ENCODE measurements at places on chromosomes 5 and 9.
A peak's percentile ranks its signal among the peaks of the same experiment; 100 is the strongest.

DNA sequence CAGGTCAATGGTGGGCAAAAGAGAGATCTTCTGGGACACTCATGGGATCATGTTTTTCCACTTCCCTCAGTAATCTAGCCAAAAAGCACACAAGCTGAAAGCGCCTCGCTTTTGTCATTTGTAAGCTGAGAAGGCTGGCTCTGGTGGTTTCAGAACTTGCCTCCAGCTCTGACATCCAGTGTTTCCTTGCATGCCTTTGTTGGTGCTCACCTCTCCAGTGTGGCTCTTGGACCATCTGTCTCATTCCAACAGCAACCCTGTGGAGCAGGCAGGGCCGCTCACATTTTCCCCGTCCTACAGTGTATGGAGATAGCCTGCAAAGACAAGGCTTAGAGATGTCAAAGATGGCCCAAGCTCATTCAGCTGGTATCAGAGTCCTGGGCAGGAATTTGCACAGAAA, 160.8 kb upstream of the KLF4 start:
- peak; percentile 78 for DNase-seq

DNA sequence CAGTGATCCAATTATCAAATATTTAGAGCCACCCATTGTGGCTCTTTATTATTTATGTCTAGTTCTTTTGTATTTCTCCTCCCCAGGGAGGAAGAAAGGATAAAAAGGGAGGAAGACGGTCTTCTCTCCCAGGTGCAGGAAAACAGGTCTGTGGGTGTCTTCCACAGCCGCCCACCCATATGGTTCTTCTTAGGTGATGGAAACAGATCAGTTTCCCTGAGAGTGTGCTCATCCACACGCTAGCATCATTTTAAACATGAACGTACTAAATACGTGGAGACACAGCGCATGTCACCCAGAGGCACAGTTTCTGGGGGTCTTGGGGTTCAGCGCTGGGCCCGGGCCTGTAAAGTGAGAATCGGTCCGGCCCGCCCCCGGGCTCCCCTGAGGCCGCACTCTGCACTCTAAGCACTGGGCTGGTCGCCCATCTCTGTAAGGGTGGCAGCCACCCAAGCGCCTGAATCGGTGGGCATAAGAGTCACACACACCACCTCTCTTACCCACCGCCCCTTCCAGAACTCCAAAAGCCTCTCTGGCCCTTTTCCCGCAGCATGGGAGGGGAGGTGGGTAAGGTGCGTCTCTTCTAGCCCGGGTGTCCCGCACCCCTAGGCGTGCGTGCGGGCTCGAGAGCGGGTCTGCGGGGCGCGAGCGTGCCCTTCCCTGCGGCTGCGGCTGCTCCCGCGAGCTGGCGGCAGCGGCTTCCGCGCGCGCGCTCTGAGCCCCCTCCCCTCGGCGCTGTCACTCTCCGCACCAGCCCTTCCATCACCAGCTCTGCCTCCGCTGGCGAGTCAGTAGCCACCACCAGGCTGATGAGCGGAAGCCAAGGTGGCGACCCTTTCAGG, 1.3 kb downstream of the PTCH1 start:
- peak; percentile 30 for DNase-seq

- DNase-seq: peak; percentile 99
Observed at GRCh38 chr9:135926402-135927194, 19.3 kb upstream of the CAMSAP1 start.

DNA sequence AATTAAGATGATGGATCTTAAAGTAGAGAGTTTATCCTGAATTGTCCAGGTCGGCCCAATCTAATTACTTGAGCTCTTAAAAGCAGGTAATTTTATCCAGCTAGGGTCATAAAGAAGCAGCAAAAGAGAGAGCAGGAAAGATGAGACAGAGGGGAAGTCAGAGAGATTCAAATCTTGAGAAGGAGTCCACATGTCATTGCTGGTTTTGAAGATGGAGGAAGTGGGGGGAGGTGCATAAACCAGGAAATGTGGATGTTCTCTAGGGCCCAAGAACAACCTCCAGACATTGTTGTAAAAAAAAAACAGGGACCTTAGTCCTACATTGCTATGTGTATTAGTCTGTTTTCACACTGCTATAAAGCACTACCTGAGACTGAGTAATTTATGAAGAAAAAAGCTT, 66.4 kb downstream of the SLCO4C1 start:
- no peak for DNase-seq

GRCh38 chr5:11247224-11247623, 486.2 kb upstream of the DAP start:
- no peak for DNase-seq

GRCh38 chr9:137320555-137321384, 18.7 kb upstream of the NRARP start:
- DNase-seq: no peak

DNA sequence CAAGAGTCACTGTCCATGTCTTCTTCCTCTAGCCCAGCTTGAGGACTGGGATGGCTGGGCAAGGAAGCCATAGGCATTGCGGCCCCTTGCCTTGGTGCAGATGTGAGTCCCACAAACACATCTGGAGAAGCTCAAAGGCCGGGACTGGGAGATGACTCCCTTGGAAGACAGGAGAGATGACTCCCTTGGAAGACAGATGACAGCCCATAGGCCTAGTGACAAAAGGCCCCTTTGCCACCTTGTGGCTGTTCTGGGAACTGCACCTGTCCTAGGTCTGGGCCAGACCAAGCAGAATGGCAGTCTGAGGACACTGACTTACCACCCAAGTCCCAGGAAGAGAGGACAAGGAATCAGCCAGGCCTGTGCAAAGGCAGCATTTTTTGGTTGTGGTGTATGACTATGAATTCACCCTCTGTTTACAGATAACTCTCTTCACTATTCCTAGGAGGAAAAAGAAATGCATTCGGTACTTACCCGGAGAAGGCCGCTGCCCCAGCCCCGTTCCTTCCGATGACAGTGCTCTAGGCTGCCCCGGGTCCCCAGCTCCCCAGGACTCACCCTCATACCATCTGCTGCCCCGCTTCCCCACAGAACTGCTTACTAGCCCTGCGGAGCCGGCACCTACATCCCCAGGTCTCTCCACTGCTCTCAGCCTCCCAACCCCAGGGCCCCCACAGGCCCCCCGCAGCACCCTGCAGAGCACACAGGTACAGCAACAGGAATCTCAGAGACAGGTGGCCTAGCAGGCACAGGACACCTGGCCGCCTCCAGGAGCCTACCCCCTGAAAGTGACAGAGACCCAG, 30.8 kb downstream of the SKP1 start:
- peak; percentile 71 for DNase-seq

- no peak for DNase-seq
Observed at GRCh38 chr9:33868440-33868973, 51.5 kb downstream of the UBE2R2 start.

GRCh38 chr9:109264877-109265587, 55.8 kb downstream of the EPB41L4B start:
- DNase-seq: no peak

DNA sequence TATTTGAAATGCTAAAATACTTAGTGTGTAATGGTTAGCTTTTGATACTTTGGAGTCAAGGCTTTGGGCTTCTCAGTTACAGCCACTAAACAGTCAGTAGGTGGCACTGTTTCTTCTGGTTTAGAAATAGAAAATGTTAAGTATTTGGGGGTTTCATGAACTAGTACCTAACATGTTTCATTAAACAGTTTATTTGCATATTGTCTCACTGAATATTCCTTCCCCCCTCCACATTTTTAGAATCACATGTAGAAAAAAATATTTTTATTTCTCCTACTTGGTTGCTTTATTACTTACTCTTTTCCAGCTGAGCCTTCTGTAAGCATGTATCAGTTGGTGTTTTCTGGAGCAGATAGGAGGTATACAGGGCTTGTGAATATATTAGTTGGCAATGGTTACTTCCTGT, 48.0 kb downstream of the IPO11 start:
- DNase-seq: peak; percentile 52

GRCh38 chr5:175478384-175479124, at the start of gene SFXN1:
SFXN1 (plus strand) TSS chr5:175478560; CDS start chr5:175492104, 13,544 bp downstream.
- DNase-seq: peak; percentile 70

- no peak for DNase-seq
Observed at GRCh38 chr5:154732212-154732611, 23.0 kb upstream of the LARP1 start.
